ENCODE measurements at places on chromosomes 1 and 21.

DNA sequence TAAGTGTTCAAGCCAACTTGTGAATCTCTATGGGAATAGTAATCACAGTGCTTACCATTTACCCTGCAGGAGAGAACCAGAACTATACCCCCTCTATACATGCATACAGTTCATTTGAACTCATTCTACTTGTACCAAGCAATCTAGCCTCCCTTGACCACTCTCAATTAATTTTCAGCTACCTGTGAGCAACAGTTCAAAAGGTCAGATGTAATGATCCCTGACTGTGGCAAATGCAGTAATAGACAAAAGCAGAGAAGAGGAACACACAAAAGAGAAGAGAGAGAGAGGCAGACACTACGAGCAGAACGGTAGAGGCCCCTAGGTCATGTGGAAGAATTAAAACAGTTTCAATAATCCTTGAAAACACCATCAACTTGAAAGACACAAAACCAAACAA is 52.8 kb downstream of the FMO4 start:
- no peak for DNase-seq

DNA sequence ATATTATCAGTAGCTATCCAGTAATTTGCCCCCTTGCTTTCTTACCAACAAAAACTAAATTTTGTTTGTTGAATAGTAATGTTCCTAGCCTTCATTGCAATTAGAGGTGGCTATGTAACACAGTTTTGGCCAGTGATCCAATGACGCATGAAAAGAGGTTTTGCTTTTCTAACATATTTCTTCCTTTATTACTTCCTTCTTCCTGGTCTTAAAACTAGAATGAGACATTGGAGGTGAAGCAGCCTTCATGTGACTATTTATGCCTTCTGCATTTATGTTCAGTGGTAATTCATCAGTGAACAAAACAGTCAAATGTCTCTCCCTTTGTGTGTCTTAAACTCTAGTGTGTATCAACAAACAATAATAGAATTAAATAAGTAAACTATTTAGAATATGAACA is 35.5 kb downstream of the LRIF1 start:
- no peak for DNase-seq

- no peak for DNase-seq
Measured at GRCh38 chr21:38424305-38425019, 73.8 kb downstream of the ERG start.

GRCh38 chr1:245771511-245772281 is 616.9 kb downstream of the KIF26B start:
- DNase-seq, result no peak

GRCh38 chr1:54137534-54138061 is 15.2 kb downstream of the CDCP2 start:
- no peak for DNase-seq

- no peak for DNase-seq
Measured at GRCh38 chr1:201457508-201457960, 11.5 kb downstream of the PHLDA3 start.

- no peak for DNase-seq
Measured at GRCh38 chr1:87584586-87584985, 255.9 kb downstream of the LMO4 start.

DNA sequence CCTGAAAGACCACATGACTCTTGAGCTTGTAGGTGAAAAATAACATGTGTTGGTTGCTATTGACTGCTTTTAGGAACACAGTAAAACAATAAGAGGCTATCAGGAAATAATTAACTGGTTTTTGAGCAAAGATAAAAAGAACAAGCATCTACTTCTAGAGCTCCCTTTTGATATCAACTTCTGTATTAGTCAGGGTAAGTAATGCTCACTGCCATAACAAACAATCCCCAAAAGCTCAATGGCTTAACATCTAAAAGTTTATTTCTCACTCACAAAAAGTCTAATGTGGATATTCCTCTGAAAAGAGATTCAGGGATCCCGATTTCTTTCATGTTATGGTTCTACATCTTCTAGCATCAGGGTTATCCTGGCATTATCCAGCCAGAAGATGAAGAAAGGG is 25.3 kb upstream of the PROX1 start:
- no peak for DNase-seq

GRCh38 chr1:204841798-204842197 is 28.9 kb upstream of the NFASC start:
- DNase-seq, result no peak

- DNase-seq, result no peak
Measured at GRCh38 chr1:94326329-94326728, 88.9 kb upstream of the ARHGAP29 start.

DNA sequence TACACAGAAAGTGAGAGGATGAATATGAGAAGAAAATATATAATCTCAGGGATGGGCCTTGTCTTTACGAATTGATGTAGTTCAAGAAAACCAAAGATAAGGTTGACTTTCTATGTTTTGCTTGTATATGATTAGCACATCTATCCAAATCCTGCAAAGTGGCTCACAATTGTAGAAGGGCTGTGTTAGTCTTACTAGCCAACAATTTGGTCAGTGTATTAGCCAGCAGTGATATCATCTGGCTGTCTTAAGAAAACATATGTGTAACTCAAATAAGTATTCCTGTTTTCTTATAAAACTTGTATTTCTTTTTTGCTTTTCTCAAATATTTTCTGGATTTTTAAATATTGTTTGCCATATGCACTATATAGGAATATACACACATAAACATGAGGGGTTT is 5.5 kb downstream of the SDCCAG8 start:
- DNase-seq, result no peak

DNA sequence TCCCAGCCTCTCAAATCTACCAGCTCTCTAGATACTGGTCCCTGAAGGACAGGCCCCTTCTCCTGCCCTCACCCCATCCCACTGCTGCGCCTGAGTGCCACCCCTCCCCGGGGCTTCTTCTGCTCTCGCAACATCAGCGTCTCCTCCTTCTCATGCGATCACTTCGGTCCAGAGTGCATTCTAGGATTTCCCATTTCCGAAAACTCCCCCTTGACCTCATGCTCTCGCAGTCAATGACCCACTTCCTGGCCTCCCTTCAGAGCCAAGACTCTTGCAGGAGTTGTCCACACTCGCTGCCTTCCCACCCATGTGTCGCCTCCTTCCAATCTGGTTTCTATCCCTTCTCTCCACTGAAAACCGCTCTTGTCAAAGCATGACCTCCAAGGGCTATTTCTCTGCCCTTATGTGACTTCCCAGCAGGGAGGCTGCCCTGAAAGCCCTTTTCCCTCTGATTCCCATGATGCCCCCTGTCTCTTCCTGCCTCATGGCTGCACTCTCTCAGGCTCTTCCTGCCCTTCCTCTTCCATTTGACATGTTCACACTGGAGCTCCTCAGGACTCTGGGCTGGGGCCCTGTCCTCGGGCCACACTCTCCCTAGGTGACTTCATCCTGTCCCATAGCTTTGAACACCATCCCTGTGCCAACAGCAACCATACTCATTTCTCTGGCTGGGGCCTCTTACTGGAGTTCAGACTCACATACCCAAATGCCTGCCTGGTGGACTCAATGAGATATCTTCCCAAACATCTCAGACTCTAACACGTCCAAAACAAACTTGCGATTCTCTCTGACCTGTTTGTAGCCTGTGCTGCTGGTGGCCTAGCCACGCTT is 46.0 kb downstream of the LDLRAD2 start:
- DNase-seq, result no peak

DNA sequence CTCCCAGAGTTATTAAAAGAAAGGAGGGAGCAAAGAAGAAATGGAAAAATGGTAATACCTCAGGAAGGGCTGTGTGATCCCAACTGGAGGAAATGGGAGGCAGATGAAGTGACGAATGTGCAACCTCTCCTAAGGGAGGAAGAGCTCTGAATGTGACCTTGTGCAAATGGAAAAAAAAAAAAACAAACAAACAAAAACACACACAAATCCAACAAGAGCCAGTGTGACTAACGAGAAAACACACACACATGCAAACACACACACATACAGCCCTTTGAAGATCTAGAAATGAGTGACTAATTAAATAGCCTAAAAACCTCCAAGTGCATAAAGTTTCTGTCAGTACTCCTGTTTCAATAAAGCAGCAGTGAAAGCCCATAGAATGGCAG is 49.0 kb downstream of the CCN1 start:
- DNase-seq, result no peak

DNA sequence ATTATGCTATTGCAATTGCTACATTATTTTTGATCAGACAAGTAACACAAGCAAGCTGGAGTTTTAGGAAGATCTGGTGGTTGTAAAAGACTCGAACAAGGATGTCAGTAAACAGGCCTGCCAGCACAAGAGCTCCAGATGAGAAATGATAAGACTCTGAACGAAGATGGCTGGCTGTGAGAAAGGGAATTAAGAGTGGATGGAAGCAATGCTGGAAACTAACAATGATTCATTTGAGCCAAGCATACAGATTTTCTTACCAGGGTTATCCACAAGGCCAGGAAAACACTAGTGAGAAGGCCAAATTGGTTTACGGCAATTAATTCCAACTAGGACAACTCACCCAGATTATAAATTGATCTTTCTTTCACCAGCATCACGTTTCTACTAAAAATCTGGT is 54.2 kb downstream of the NRIP1 start:
- DNase-seq, result no peak

DNA sequence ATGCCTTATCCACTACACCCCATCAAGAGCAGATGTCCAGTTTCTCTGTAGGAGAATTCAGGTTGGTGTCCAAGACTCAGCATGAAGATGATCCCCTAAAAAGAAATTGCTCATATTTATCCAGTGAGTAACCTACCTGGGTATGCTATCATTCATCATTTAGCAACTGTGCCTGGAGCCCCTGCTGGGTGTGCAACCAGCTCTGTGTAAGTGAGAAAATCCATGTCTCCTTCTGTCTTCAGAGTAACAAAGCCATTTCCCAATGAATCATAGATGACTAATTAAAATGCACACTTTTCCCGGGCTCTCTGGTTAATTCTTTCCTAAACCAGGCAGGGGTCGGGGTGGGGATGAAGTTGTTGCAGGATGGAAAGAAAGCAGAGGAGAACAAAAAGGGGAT is 35.8 kb downstream of the OLFML3 start:
- DNase-seq, result no peak

GRCh38 chr1:63935143-63935542 is 161.3 kb downstream of the ROR1 start:
- no peak for DNase-seq

DNA sequence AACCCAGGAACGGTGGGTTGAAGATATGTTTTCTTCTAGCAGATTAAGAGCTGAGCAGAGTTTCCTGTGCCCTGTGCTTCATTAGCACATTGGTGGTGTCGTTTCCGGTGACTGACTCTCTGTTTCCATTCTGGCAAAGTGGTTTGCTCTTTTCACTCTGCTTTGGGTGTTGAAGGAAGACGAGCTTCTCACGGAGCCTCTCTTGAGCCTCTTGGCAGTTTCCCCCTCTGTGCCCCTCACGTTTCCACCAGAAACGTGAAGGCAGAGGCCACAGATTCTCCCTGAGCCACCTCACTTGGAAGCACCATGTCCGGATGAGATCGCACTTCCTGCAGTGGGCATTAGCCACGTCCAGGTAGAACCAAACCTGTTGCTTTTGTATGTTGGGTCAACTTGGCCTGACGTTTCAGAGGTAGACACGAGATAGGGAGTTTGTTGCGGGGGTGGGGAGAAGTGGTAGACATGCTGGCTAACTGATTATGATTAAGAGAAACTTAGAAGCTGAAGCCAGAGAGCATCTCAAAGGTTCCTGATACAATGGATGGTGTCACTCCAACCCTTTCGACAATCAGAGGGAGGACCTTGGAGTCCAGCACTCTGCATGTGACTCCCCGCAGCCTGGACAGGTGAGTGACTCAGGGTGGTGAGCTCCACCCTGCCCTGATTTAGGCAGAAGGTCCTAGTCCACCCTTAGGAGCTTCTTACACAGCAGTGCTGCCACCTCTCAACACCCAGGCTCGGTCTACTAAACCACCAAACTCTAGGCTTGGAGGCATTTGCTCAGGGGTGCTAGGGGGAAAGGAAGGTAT is at the start of gene LAX1:
TSS of gene LAX1 (plus strand) at position 155 of the 809 bp plus-strand sequence. CDS start at position 538, 383 bp downstream.
- peak; percentile 86 for DNase-seq

DNA sequence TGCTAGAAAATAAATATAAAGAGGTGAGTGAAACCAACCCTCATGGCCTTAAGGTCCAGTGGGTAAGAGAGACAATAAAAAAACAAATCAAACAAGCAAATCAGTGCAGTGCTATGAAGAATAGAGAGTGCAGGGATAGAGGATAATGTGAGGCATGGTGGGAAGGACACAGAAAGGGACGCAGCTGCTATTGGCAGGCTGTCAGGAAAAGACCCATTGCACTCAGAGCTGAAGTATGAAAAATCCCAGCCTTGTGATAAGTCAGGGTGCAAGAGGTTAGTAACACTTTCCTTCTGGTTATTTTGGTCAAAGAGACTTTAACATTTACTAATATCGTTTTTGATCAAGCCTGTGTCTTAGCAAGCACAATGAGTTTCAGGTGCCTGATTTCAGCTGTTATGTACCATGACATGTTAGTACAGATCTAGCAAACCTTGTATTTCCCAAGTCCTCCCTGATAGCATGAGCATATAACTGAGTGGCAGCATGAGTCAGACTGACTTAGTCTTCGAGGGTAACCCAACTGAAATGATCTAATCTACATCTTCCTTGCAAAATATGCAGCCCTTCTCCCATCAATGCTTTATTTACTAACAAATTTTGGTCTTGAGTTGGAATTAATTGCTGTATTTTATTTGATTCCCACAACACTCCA is 31.7 kb downstream of the CHML start:
- no peak for DNase-seq

GRCh38 chr1:155080312-155081228 is 1.9 kb downstream of the EFNA3 start:
- DNase-seq, result peak; percentile 60

DNA sequence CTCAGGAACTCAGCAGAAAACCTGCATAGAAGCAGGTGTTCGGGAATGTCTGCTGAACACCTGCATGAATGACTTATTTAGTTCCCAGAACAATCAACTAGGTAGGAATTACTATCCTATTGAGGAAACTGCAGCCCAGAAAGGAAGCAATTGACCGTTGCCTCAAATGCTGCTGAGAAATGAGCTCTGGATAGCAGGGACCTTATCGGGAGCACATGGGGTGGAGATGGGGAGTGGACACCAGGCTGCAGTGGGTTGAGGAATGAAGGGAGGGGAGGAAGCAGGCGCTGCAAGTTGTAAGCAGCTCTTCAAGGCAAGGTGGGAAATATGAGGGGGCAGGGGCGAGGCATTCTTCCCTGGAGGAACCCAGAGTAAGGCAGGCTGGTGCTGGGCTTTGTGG is 10.8 kb upstream of the CDCP2 start:
- DNase-seq, result no peak

DNA sequence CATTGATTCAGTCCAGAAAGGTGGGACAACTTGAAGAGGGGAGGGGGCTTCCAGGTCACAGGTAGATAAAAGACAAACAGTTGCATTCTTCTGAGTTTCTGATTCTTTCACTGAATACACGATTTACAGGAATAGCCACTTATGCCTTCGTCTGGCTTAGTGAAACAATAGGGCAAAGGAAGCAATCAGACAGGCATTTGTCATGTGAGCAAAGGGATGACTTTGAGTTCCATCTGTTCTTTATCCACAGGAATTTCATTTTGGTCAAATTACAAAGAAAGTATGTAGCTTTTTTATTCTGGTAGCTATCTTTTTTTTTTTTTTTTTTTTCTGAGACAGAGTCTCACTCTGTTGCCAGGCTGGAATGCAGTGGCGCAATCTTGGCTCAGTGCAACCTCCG is 202.5 kb downstream of the TTLL7 start:
- no peak for DNase-seq
